ENCODE measurements at places on chromosomes 5 and 9.

GRCh38 chr5:75466006-75466716 lies 45.3 kb downstream of the CERT1 start:
- no peak for DNase-seq

GRCh38 chr5:11171236-11171635 lies 410.2 kb upstream of the DAP start:
- DNase-seq, result no peak

DNA sequence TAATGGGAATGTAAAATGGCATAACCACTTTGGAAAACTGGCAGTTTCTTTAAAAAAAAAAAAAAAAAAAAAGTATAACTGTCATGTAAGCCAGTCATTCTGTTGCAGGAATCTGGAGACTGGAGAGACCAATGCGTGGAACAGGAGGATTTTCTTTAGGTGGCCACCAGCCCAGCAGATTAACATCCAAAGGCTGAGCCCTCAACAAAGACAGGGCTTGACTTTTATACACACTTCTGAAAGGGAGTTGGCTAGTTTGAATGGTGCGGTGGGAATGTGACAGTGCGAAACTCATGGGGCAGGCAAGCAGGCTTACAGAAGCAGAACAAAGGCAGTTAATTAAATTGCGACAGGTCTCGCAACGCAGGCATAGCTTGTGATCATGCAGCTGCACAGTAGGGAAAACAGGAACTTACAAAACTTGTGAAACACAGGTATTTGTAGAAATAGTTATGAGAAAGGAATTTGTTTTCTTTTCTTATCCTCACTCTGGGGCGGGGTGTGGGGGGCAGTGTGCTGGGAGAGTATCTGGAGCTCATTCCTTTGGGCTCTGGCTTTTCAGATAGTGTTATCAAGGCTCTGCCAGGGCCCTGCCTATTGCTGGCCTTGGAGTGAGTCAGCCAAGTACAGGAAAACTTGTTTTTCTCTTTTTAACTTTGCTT lies 12.0 kb downstream of the UIMC1 start:
- DNase-seq, result no peak

DNA sequence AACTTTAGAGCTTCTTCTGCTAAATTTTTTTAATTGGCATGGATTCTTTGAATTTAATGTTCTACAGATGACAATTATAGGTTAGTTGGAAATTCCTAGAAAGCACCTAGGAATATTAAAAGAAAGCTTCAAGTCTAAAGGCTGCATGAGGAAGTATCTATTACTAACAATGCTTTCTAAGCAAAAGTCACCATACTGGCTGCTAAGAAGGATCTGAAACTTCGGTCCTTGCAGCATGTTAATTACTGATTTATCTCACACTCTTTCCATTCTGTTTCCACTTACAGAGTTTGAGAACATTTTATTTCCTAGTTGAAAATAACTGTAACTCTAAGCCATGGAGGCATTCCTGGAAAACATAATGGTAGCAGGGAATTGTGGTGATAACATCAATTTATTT lies 8.4 kb downstream of the SEMA6A start:
- no peak for DNase-seq

DNA sequence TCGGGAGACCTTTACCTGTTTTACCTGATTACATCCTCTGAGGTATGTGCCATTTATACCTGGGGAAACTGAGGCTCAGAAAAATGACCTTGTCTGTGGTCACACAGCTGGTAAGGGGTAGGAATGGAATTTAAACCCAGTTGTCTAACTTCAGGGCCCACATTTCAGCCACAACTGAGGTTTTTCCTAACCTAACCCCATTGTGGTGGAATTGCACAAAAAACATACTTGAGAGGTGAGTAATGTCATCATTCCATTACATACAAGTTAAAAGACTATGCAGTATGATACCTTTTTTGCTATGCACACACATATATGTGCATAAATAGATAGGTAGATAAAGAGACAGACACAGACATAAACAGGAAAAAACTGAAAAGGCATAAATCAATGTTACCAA lies 14.1 kb downstream of the FGF1 start:
- DNase-seq, result no peak

GRCh38 chr5:2093859-2094615 lies 211.3 kb upstream of the IRX4 start:
- DNase-seq, result no peak

DNA sequence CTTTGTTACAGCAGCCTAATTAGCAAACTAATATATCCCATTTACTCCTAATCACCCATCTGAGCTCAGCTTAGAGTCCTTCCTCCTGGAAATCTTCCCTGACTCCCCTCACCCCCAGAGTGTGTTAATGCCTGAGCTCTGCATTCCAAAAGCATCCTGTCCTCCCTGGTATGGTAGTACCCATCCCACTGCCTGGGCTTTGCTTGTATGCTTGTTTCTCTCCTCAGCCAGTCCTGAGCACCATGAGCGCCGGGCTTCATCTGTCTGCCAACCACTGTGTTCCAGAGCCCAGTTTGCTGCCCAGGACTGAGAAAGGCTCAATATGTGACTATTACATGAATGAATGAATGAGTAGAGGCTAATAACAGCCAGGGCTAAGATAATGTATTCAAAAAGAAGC lies 272.4 kb downstream of the CDK5RAP2 start:
- no peak for DNase-seq

DNA sequence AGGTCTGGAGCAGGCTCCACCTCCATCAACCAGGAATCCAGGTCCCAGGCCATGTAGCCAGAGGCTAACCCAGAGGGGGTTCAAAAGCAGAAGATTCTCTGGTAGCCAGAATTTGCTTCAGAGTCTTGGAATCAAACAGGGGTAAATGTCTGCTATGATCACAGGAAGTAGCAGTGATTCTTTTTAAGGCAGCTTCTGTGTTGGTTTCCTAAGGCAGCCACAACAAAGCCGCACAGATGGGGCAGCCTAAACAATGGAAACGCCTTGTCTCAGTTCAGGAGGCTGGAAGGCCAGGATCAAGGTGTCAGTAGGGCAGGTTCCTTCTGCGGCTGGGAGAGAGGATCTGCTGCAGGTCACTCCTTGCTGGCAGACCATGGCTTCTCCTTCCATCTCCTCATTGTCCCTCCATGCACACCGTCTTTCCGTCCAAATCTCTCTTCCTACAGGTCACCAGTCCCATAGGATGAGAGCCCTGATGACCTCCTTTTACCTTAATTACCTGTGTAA lies 167.3 kb downstream of the ROR2 start:
- DNase-seq, result no peak

DNA sequence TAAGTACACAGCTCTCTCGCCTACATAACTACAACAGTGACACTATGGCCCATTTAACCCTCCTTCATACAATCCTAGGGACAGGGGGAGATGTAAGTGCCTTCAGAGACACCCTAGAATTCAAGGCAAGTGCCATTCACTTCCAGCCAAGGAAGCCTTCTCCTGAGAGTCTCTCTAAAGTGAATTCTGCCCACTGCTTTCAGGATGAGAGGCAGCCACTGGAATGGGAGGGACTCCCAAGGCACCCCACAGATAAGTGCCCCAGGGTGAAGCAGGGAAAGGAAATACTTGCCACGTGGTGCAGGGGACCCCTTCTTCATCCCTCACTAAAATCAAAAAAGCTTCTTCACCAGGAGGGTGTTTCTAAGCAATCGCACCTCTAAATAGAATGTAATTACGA lies 283.7 kb downstream of the ZNF608 start:
- DNase-seq, result no peak

GRCh38 chr5:169196059-169196458 lies 104.9 kb downstream of the SLIT3 start:
- no peak for DNase-seq

DNA sequence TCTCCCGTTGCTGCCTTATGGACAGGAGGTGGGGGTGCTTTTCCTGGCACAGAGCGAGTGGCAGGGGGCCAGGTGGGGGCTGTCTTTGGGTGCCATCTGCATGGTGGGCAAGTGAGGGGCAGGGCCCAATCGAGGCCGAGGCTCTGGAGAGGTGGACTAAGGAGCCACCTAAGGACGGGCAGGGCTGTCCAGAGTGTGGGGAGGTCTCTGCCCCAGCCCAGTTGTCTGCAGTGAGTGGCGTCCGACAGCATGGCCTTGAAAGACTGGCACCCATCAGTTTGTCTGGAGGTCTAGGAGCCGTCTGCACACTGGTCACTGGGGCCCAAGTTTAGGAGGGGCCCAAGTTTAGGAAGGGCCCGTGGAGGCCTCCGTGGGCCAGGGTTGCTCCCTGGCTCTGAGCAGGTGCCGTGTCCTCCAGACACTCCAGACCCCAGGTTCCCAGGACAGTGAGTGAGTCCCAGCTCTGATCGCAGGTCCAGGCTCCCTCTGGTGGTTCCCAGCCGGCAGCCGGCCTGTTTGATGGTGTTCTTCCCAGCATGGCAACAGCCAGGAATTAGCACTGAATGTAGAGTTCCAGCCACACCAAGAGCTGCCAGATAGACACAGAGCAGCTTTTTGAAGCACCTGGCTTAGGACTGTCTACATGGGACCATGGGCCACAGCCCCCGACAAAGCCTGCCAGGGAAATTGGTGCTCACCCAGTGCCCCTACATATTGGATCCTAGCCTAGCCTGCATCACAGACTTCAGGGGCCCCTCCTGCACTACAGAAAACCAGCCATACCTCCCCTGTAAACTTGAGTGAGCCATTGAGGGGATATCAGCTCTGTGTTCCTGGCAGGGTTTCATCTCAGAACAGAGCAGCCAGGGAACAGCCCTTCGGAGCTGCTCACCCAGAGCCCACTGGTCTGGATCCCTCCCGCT lies 120.9 kb downstream of the WNK2 start:
- no peak for DNase-seq

DNA sequence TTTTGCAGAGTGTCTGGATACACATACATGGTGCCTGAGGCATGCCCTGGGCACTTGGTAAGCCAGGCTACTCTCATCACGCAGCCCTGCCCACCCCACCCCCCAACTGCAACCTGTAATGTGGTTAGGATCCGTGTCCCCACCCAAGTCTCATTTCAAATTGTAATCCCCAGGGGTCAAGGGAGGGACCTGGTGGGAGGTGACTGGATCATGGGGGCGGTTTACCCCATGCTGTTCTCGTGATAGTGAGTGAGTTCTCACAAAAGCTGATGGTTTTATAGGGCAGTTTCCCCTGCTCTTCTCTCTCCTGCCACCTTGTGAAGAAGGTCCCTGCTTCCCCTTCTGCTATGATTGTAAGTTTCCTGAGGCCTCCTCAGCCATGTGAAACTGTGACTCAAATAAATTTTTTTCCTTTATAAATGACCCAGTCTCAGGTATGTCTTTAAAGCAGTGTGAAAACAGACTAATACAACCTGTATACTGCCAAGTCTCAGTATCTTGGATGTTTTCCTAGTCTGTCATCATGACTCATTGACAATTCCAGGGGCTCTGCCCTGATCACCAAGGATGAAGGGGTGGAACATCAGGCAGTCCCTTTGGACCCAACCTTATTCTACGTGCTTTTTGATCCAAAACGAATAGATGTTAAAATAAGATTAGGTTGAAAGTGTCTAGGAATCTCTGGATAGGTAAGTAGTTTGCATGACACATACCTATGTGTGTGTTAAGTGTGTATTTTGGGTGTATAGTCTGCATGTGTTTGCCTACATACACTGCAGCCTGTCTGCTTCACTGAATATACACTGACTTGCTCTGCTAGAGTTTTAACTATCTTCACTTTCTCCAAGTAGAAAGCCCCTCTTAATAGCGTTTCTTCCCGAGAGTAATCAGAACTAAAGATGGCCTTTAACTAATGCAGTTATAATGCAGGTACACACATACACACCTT lies 293.8 kb downstream of the SLIT3 start:
- DNase-seq, result no peak
